Activated naive CD8-positive, alpha-beta T cell treated with anti-CD3 and anti-CD28 coated beads, Interleukin-2, amount 10 ng/mL, durations not matched to agents 7 days and 5 days (primary cell): ENCODE measurements at places on chromosomes 5 and 9. TPM values are rescaled to one million over a fixed set of nuclear protein-coding genes. Genes with fewer than 3 reads are reported as not detected.

DNA sequence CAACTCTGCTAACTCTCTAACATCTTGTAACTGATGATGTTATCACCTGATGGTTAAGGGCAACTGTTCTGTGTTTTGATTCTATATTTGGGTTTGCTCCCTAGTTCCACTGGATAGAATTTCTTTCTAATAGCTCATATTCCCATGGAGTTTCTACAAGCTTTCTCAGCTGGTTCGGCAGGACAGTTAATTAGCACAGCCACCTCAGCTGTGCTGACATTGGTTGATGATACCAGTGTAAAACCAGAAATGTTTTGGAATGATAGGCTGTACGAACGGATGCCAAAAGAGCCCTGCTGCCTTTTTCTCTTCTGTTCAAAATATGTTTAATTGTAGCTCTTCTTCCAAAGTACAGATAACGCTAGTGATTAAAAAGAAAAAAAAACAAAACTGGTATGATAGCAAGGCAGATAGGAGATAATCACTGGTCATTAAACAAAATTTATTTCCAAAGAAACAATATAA, 440.5 kb upstream of the ZNF608 start:
- no peak for DNase-seq

DNA sequence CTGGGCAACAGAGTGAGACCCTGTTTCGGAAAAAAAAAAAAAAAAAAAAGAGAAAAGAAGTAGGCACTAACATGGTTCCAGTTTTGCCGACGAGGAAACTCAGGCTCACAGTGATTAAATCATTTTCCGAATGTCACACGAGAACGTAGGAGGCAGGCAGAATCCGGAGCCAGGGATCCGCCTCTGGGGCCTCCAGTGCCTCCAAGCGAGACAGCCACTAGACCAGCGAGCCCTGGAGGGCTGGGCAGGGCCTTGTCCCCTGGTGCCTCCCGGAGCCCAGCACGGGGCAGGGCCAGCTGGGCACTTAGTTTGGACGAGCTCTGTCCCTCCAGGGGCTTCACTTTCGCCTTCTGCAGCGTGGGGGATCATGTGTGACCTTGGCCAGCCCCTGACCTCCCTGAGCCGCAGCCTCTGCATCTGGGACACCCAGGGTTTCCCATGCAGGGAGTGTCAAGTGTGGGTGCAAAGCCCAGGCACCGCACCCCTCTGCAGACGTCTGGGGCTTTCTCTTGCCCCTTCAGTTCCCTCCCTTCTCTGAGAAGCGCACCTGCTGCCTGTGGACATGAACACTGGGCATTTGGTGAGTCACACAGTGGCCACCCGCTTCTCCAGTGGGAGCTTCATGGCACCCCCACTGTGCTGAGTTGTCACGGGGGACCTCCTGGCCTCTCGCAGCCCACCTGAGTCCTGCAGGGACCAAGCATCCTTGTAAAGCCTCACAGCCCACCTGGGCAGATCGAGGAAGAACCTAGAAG, 80.3 kb downstream of the RXRA start:
- no peak for DNase-seq

- DNase-seq: no peak
Observed at GRCh38 chr5:168123631-168124528, 167.6 kb upstream of the WWC1 start.

DNA sequence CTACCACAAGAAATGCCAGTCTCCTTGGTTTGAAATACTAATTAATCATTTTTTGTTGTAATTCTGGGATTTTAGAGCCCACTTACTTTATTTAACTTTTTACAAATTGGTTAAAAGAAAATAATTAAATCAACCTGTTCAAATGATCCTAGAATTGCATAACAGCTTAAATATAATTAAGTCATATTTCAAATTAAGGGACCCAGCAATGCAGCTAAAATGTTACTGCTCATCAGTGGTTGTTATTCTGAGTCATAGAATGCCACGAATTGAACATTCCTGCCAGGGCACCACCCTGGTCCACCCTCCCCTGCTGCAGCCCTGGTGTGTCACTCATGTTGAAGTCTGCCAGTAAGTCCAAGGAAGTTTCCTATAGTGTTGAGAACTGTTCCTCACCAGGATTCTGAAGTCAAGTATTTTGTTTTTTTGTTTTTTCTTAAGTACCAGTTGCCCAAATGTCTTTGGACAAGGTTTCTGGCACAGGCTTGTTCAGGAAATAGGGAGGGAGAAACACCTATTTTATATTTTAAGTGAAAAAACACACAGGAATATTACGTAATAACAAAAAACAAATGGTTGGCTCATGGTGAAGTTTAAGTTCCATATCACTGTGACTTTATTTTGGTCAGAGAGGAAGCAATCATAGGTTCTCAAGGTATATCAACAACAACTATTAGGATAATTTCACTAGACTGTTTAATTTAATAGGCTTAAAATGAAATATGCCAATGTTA, 4.3 kb upstream of the ITGA1 start:
- no peak for DNase-seq

DNA sequence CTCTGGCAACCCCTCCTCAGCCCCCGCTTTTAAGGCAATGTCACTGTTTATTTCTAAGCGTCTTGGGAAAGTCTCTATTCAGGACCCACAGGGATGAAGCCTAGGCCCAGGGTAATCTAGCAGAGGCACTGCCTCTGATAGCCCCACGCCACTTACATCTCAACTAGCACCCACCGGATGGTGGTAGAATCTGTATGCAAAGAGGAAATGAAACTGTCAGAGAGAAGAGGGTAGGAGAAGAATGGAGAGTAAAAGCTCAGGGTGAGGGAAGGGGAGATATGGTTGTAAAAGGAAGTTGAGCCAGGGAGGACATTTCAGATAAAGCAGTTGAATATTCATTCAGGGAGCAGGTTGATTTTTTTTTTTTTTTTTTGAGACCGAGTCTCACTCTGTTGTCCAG, 3.0 kb downstream of the FRRS1L start:
- DNase-seq: no peak

GRCh38 chr9:137589441-137590122, 730 bp downstream of the ZMYND19 start:
- DNase-seq: peak; percentile 60

GRCh38 chr5:73437101-73437776, 11.3 kb downstream of the FOXD1 start:
- DNase-seq: peak; percentile 39

DNA sequence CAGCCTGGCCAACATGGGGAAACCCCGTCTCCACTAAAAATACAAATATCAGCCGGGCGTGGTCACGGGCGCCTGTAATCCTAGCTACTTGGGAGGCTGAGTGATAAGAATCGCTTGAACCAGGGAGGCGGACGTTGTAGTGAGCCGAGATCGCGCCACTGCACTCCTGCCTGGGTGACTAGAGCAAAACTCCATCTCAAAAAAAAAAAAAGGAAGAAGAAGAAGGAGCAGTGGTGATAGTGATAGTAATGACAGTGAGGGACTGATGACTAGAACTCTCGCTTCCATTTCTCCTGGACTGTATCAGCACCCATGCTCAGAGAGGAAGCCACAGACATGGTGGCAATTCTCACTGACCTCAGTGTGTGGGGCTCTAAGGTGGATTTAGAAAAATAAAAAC, 52.6 kb upstream of the CLINT1 start:
- DNase-seq: no peak

GRCh38 chr9:136291306-136292025, 12.4 kb downstream of the CCDC187 start:
- DNase-seq: no peak

- no peak for DNase-seq
Observed at GRCh38 chr5:39716532-39717028, 291.8 kb upstream of the DAB2 start.

- DNase-seq: no peak
Observed at GRCh38 chr9:93132287-93132927, 1.6 kb downstream of the NINJ1 start.

DNA sequence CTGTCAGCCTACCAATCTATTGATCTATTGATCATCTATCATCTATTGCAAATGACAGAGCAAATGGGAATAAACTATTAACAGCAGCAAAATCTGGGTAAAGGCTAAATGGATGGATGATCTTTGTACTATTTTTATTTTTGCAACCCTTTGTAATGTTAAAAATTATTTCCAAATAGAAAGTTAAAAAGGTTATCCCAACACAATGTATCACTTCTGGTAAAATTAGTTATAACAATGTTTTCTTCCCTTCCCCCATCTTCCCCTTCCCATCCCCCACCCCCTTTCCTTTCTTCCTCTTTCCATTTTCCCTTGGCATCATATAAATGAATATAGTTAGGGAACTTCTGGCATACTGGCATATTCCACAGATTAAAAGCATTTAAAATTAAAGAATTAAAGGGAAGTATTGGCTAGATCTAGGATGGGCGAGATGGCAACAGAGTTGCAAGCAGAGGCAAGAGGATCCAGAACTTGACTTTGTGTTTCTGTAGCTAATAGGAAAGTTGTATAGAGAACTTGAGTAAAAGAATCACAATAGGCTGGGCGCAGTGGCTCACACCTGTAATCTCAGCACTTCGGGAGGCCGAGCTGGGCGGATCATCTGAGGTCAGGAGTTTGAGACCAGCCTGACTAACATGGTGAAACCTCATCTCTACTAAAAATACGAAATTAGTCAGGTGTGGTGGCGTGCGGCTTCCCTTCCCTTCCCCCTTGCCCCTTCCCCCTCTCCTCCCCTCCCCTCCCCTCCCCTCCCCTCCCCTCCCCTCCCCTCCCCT, 66.6 kb upstream of the TAF11L2 start:
- no peak for DNase-seq

The DCTN4 gene
- 43.3 TPM for total RNA-seq

The C9 gene
- total RNA-seq: not detected

The LECT2 gene
- total RNA-seq: not detected

The CHSY3 gene
- total RNA-seq: not detected

The ADAMTS13 gene
- total RNA-seq: 3.5 TPM

The OLFML2A gene
- not detected for total RNA-seq

The FAXDC2 gene
- not detected for total RNA-seq

The TXNDC8 gene
- total RNA-seq: not detected

The KDM3B gene
- total RNA-seq: 70.8 TPM

The PCDHB4 gene
- not detected for total RNA-seq

The MOB3B gene
- 3.6 TPM for total RNA-seq

The HTR1A gene
- not detected for total RNA-seq
